ENCODE measurements at places on chromosomes 3 and 15.

GRCh38 chr3:31503456-31503855 is 29.3 kb upstream of the STT3B start:
- no peak for DNase-seq

GRCh38 chr3:48505968-48506504 is 2.1 kb upstream of the SHISA5 start:
- no peak for DNase-seq

- DNase-seq = no peak
Measured at GRCh38 chr3:105948101-105948500, 79.3 kb upstream of the CBLB start.

- DNase-seq = no peak
Measured at GRCh38 chr3:45940781-45941365, 2.4 kb upstream of the CXCR6 start.

GRCh38 chr3:73759297-73759711 is 134.6 kb upstream of the PDZRN3 start:
- no peak for DNase-seq

- DNase-seq = no peak
Measured at GRCh38 chr15:80475572-80475971, 71.4 kb downstream of the ARNT2 start.
